Daoy (cell line): ENCODE measurements at places on chromosomes 1 and 21.

DNA sequence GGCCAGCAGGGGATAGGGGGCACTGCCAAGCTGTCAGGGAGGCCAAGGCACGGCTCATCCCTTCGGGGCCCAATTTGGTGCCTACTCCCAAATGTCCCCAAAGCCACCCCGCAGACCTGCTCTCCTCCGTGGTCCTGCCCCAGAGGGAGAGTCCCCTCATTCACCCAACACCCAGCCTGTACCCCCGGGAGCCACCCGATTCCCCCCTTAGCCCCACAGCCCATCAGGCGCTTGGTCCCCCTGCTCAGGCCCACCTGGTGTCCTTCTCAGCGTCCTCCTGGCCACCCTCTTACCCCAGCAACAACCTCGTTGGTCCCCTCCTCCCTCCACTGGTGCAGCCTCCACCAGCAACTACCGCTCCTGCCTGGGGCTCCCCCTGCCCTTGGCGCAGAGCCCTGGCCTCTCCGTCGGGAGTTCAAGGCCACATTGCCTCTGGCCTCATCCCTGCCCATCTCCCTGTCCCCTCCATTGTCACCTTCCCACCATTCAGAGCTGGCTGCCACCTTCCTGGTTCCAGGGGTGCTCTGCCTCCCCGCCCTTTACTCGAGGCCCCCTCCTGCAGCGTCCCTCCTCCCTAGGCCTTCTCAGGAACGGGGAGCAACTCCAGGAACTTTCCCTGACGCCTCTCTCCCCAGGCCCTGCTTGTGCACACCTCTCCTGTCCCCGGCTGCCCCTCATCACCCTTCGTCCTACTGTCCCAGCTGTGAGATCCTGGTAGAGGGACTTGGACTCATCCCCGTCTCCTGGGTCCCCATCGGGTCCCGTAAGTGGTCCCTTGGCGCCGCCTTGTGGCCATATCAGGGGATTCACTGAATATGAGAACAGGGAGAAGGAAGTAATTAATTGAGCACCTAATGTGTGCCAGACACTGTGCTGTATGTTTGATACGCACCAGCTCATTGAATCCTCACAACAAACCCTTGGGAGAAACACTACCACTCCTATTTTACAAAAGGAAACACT lies 73.9 kb downstream of the RAP1GAP start:
- peak; percentile 71 for DNase-seq

GRCh38 chr1:161059293-161059692 lies 10.4 kb downstream of the ARHGAP30 start:
- no peak for DNase-seq

GRCh38 chr1:4380564-4381168 lies 273.7 kb upstream of the AJAP1 start:
- DNase-seq = no peak

GRCh38 chr1:42431514-42431913 lies 24.3 kb downstream of the ZMYND12 start:
- no peak for DNase-seq

- DNase-seq = no peak
These were observed 111.5 kb downstream of the ETS2 start for GRCh38 chr21:38917043-38917774.

DNA sequence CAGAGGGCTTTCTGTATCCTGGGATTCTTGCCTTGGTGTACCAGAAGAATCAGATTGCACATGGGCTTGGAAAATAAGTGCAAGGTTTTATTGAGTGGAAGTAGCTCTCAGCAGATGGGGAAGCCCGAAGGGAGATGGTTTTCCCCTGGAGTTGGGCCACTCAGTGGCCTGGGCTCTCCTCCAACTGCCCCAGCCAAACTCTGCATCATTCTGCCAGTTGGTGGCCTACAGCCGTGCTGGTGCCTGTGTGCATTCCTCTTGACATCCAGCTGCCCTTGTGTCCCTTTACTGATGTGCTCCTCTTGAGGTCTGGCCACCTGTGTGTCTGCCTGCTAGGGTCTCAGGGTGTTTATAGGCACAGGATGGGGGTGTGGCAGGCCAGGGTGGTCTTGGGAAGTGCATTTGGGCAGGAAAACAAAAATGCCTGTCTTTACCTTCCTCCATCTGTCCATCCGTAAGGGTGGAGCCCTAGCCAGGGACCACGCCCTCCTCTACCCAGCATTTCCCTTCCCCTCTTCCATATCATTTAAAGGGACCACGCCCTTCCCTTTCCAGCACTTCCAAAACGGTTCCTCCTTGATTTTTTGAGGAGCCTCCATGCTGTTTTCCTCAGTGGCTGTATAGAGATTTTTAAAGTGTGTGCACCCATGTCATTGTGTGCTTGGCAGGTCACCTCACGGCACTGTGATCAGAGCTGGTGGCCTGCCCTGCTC lies 18.9 kb downstream of the SNAP47 start:
- DNase-seq = no peak
